ENCODE measurements at places on chromosomes 1 and 21.
A peak's percentile ranks its signal among the peaks of the same experiment; 100 is the strongest.

GRCh38 chr1:25572708-25573590 lies 29.5 kb downstream of the LDLRAP1 start:
- DNase-seq: no peak

DNA sequence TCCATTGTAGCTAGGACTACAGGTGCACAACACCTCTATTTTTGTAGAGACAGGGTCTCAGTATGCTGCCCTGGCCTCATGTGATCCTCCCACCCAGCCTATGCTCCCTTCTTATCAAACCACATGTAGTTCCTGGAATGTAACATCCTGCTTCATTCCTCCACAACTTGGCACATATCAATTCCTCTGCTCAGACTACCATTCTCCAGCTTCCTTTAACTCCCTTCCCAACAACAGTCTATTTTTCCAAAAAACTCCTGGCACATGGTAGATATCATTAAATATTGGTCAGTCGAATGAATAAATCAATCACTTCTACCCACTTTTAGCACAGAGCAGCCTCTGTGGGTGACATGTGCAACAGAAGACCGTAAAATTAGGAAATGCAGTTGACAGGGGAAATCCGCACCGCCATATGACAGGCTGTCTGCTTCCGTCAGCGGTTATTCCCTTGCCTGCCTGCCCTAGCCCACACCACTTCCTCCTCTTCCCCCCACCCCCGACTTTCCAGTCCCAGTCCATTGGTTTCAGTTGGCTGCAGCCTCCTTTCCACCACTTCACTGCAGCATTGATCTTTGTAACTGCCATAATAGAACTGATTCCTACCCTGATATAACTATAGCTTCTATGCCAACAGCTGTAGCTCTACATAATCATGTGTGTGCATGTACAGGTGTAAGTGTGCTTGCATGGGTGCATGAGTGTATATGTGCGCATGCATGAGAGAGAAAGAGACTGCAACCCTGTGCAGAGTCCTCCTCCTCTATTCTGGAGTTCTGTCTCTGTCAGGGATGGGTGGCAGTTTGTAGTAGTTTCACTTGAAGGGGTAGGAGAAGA lies 6.8 kb upstream of the AKR1A1 start:
- DNase-seq: no peak

DNA sequence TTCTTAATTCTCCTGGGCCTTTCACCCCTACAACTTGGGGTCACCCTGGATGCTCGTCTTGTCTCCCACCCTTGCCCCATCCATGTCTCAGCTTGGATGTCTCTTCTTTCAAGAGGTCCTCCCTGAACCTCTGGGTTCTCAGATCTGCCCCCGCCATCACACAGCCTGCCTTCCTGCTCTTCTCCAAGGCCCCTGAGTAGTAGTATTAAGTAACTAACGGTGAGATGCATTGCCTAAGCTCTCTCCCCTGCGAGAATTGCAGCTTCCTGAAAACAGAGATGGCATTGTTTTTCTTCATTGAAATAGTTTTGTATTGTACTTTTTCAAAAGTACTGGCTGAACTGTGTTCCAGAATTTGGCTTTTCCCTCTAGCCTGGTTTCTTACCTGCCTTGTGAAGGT lies 16.0 kb downstream of the MIIP start:
- no peak for DNase-seq

GRCh38 chr1:39047374-39048229 lies 21.5 kb downstream of the NDUFS5 start:
- peak; percentile 74 for DNase-seq

- no peak for DNase-seq
Measured at GRCh38 chr1:186473047-186473446, 12.1 kb upstream of the PDC start.

- DNase-seq: no peak
Measured at GRCh38 chr1:43493661-43494450, 36.8 kb upstream of the PTPRF start.

DNA sequence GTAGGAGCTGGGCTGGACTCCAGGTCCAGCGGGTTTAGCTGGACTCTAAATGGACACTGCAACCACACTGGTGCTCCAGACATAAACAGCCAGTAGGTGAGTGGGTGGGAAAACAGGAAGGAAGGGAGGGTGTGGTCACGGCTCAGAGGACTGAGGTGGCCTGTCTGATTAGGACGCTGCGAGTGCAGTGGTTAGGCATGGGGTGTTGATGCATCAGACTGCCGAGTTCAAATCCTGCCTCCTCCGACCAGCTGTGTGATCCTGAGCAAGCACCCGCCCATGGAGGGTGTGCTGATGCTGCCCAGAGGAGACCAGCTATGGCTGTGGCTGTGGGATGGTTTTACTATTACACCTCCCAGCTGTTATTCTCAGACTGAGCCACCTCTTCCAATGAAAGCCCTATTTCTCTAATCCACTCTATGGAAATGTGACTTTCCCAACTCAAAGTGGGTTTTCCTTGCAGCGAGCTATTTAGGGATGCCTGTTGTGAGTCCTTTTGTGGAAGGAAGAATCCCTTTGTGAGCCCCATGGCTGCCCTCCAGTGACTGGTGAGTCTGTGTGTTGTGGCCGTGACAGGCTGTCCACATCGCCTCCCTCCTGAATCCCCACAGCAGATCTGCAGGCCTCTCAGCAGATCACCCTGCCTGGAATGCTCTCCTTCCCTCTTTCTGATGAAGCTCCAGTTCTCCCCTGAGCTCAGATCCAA lies 56.6 kb upstream of the EDN2 start:
- no peak for DNase-seq

DNA sequence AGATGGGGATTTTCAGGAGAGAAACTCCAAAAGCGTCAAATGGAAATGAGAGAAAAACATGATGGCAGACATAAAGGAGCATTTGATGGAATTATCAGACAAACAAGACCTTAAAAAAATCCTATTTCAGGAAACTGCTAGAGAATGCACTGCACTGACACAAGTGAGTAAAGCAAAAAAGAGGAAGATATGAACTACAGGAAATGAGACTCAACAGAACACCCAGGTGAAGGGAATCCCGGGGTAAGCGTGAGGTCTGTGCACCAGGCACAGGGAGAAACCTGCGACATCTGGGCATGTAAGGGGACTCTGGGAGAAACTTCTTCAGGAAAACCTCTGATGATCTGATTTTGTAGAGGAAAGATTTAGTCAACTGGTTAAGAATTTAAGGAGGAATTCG lies 2.8 kb downstream of the TARBP1 start:
- no peak for DNase-seq

GRCh38 chr1:203572134-203572625 lies 54.5 kb upstream of the ATP2B4 start:
- DNase-seq: peak; percentile 63

- DNase-seq: peak; percentile 63
Measured at GRCh38 chr1:159071970-159072582, 4.5 kb downstream of the AIM2 start.

GRCh38 chr1:14292520-14292919 lies 306.0 kb upstream of the KAZN start:
- DNase-seq: no peak

- peak; percentile 34 for DNase-seq
Measured at GRCh38 chr1:243917177-243917862, 67.3 kb upstream of the AKT3 start.

DNA sequence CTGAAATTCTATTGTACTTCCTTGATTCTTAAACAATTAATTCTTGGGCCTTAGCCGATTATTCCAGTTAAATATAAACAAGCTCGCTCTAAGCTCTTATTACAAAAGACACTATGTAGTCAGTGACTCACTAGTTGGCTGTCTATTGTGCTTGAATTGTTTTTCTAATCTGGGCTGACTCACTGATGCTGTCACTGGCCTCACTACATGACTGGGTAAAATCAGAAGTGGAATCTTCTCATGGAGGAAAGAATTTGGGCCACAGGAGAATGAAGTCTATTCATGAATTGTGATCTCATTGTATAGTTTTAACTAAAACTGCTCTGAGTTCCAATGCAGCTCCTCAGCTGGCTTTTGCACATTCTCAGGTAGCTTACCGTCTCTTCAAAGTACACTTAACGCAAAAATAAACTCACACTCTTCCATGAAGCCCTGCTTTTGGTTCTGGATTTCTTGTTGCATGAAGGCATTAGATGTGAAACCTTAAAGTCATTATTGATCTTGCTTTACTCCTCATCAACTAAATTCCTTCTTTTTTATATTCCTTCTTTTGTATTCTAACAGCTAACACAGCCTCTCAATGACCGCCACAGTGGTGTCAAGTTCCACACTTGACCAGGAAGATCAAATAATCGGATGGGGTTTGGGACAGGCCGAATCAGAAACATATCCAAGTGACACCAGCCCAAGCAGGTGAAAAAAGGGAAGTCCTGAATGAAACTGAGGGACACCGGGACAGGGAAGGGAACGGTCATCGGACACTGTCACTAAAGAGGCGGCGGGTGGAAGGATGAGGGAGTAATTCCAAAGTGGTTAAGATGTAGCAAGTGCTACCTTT lies 80.9 kb upstream of the LBR start:
- DNase-seq: peak; percentile 98

DNA sequence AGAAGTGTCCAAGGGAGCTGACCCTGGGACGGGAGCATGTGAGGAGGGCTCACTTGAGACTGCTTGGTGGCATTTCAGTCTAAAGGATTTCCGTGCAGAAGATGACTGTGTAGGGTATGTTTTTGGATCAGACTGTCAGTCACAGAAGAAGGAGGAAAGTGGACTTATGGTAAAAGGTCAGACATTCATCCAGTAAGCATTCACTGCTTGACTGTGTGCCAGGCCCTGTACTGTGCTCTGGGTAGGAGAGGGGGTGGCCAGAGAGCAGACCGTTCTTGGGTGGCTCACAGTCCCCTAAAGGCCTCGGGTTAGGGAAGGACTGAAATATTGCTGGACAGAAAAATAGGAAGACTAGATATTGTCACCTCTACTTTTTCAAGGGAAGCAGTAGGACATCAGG lies 2.1 kb upstream of the SERINC2 start:
- no peak for DNase-seq

Measured in astrocyte of the cerebellum (primary cell).